ENCODE measurements at places on chromosomes 3 and 15. TPM values are rescaled to one million over a fixed set of nuclear protein-coding genes. Genes with fewer than 3 reads are reported as not detected.

Gene KBTBD8
- total RNA-seq = 8.3 TPM

Gene KLHL25
- total RNA-seq = 4.9 TPM

GRCh38 chr3:179809639-179810038 is 156.8 kb downstream of the USP13 start:
- no peak overlapping the region for H3K27ac ChIP-seq
- H3K36me3 ChIP-seq = no peaks in the 10 kb centered on the region
- no peak overlapping the region for H3K4me3 ChIP-seq

Gene GOLGA8K
- 0.25 TPM for total RNA-seq

- peak overlapping the region; percentile 70 for H3K4me3 ChIP-seq
- H3K27me3 ChIP-seq = peaks cover 4% of the 10 kb centered on the region
- peak overlapping the region; percentile 65 for H3K27ac ChIP-seq
- H3K36me3 ChIP-seq = no peaks in the 10 kb centered on the region
- no peak for DNase-seq
Measured at GRCh38 chr3:43689766-43690399, 855 bp upstream of the ABHD5 start.

DNA sequence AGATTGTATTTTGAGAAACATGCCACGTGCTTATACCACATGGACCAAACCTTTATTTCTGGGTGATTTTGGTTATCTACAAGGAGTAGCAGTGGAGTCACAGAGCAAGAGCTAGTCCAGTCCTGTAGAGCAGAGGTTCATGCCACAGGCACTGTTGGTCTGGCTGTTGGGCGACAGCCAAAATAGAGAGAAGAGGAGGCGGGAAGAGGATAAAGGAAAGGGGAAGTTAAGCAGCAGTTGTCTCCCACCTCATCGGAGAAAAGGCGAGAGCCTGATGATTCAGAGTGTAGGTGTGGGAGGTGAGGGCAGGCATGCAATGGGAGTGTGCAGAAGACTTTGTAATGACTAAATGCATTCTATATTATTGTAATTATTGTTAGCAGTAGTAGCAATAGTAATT is 237.5 kb upstream of the ROPN1 start:
- no peak overlapping the region for H3K27ac ChIP-seq
- no peaks in the 10 kb centered on the region for H3K4me1 ChIP-seq
- H3K27me3 ChIP-seq = peaks cover 12% of the 10 kb centered on the region
- no peak for DNase-seq
- no peak overlapping the region for H3K4me3 ChIP-seq

Gene PRSS50
- total RNA-seq = not detected

Gene SLC2A2
- not detected for total RNA-seq

Gene GOLGA8G
- total RNA-seq = not detected

DNA sequence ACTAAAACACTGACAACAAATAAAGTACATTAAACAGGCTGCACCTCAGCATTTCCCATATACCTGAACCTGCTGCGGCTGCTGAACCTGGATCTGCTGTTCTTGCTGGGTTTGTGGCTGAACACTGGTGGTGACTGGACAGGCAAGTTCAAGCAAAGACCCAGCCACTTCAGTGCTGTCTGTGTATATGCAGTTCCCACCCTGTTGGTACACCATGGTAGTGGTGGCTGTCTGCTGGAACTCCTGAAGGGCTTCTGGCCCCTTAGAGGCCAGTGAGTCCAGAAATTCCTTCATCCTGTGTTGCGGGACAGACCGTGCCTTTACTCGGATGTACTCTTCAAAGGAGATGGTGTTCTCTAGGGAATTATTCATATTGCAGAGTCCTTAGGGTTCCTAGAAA is 17.2 kb downstream of the QRICH1 start:
- H3K27me3 ChIP-seq = no peaks in the 10 kb centered on the region
- peaks cover 11% of the 10 kb centered on the region for H3K4me1 ChIP-seq
- H3K27ac ChIP-seq = no peak overlapping the region
- no peak for DNase-seq
- H3K4me3 ChIP-seq = no peak overlapping the region

- no peak for DNase-seq
- H3K27me3 ChIP-seq = no peaks in the 10 kb centered on the region
- no peak overlapping the region for H3K27ac ChIP-seq
- no peak overlapping the region for H3K4me3 ChIP-seq
- H3K36me3 ChIP-seq = peaks cover 28% of the 10 kb centered on the region
- H3K4me1 ChIP-seq = peaks cover 73% of the 10 kb centered on the region
Measured at GRCh38 chr3:152307829-152308474, 39.2 kb downstream of the MBNL1 start.

Gene GHSR
- not detected for total RNA-seq
